Stimulated activated CD4-positive, alpha-beta T cell treated with anti-CD3 and anti-CD28 coated beads, Interleukin-1b, Interleukin-23, amount 100 ng/mL, for 24 hours (primary cell): ENCODE measurements at places on chromosomes 5 and 9.

DNA sequence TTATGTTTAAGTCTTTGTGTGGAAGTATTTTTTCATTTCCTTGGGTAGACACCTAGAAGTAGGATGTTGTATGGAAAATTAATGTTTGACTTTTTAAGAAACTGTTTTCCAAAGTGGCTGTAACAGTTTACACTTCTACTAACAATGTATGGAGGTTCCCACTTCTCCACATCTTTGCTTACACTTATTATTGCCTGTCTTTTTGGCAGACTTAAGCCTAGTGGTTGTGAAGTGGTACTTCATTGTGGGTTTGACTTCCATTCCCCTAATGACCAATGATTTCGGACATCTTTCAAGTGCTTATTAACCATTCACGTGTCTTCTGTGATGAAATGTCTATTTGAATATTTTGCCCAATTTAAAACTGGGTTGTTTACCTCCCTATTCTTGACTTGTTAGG is 91.5 kb upstream of the CDKN2B start:
- DNase-seq = no peak

GRCh38 chr5:65961633-65962032 is 35.3 kb downstream of the ERBIN start:
- DNase-seq = no peak

DNA sequence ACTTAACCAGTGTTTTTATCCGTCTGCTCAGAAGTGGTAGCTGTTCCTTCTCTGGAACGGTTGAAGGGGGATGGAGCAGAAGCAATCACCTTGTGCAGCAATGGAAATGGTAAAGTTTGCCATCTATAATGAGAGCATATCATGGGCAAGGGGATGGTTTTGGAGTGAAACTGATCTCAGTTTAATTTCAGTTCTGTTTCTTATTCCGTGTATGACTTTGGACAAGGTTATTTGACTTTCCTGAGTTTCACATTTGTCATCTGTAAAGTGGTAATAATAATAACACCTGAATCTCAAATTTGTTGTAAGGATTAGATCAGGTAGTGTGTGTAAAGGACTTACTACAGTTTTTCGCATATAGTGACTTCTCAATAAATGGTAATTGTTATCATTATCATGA is 106.1 kb downstream of the PCSK1 start:
- no peak for DNase-seq

GRCh38 chr9:15271403-15271802 is 35.6 kb downstream of the TTC39B start:
- DNase-seq = no peak

- no peak for DNase-seq
Measured at GRCh38 chr9:131019388-131020239, 10.6 kb downstream of the LAMC3 start.
